Neural progenitor cell (in vitro differentiated cells): ENCODE measurements at places on chromosomes 2 and 18. TPM values are rescaled to one million over a fixed set of nuclear protein-coding genes. Genes with fewer than 3 reads are reported as not detected.

DNA sequence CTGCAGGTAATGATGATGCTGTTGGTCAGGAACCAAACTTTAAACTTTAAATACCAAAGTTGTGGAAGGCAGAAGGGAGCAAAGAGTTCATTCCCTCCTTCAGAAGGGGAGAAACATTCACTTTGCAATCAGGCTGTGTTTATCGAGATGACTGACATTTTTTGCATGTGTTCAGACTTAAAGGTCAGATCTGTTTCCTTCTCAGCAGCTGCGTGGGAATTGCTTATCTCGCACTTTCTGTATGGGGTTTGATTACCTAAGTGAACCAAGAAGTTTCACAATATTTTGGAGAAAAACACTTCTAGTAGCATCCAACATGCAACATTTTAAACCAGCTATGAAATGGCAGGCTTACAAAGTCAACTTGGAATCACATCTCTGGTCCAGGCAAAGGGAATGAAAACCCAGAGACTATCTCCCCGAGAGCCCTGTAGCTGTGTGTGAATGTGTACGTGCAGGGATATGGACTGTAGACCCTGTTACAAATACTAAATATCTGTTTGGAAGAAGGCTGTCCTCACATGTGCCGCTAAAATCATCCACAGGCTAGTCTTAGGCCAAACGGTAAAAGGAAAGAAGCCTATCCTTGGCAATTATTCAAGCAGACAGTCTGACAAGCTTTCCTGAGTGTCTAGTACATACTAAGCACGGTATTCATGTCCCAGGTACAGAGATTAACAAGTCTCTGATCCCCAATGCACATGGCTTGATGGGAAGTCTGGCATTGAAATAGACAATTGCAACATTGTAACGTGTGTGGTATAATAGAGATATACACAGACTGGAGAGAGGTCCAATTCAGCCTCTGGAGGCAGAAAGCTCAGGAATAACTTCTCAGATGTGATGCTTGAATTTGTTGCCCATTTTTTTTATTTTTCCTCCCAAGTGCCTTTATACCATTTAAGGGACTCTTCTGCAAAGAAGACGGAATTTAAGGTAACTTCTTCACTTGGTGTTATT lies 483.1 kb downstream of the DPP10 start:
- no peak for DNase-seq

- DNase-seq, result no peak
These were observed 340.1 kb downstream of the SLC4A3 start for GRCh38 chr2:219967247-219968245.

Gene MEP1B
- not detected in 2 replicates for total RNA-seq

Gene ANKRD30B
- not detected in 2 replicates for total RNA-seq

GRCh38 chr18:34864836-34865497 lies 154.9 kb downstream of the DTNA start:
- DNase-seq, result no peak

DNA sequence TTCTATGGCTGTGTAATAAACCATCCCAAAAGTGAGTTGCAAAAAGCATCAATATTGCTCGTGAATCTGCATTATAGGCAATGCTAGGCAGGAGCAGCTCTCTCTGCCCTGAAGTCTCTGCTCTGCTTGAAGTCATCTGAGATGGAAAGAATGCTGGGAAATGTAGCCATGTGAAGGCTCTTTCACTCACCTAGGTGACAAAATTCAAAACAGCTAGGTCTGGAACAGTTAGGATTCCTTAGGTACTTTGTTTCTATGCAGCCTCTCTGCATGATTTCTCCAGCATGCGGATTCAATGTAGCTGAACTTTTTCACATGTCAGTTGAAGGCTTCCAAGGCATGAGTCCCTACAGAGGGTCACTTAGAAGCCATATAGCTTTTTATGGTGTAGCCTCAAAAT lies 1383.7 kb downstream of the LRP1B start:
- no peak for DNase-seq

DNA sequence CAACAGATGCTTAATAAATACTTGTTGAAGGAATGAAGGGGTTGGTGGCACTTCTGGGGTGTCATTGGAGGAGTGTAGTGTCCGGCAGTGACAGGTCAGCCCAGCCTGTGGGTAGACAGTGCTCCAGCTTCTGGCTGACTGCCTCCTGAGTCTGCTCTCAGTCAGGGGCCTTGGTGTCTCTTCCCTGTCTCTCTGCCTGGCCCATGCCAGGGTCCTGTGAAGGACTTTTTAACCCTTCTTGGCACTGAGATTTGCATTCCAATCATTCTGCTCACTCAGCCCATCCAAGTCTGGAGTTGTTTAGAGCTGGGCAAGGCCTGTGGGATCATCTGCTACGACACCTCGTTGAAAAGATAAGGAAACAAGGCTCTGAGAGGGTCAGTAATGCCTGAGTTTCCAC lies 1.4 kb upstream of the KCNK3 start:
- no peak for DNase-seq

DNA sequence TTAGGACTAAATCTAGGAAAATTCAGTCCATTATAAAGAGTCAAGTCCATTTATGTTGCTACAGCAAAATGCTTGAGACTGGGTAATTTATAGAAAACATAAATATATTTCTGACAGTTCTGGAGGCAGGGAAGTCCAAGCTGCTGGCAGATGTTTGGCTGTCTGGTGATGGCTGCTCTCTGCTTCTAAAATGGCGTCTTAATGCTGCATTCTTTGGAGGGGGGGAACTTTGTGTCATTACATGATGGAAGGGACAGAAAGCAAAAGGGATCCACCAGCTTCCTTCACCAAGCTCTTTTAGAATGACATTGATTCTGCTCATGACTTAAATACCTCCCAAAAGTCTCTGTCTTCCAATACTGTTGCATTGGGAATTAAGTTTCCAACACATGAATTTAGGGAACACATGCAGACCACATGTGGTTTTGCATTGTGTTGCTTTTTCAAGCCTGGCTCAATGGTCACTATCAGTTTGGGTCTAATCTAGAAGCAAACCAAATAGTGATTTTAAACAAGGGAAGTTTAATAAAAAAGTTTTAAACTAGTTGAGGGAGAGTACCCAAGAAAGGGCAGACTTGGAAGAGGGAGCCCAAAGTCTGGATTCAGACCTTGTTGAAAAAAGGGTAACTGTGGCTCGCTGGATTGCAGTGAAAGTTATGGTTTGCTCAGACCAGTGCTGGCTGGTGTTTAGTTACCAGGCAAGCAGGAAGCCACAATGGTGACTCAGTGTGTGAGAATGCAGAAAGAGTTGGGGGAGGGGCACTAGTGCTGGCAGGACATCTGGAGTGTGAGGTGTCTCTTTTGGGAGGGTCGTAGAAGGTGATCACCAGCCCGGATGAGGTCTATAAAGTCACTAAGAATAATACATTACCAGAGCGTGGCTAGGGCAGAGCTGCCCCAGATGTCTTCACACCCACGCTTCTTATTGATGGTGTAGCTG lies 30.8 kb downstream of the C18orf54 start:
- DNase-seq, result peak; percentile 15

GRCh38 chr18:58225101-58225500 lies 181.1 kb downstream of the NEDD4L start:
- DNase-seq, result no peak

Gene SAG
- 0.03 TPM in 1 of 2 replicates, not detected in the other for total RNA-seq

Gene SERPINB11
- total RNA-seq, result not detected in 2 replicates

- no peak for DNase-seq
These were observed 209.5 kb downstream of the NDUFA10 start for GRCh38 chr2:239815671-239816070.

GRCh38 chr2:64786343-64787018 lies 132.8 kb upstream of the SERTAD2 start:
- no peak for DNase-seq

- DNase-seq, result peak; percentile 47
These were observed at the start of gene PLCD4 for GRCh38 chr2:218607436-218608115. Gene PLCD4 (plus strand): TSS chr2:218607899. CDS start chr2:218615740, 7,841 bp downstream.

- no peak for DNase-seq
These were observed 80.9 kb downstream of the CDCA7 start for GRCh38 chr2:173435574-173435973.

GRCh38 chr18:40152859-40153258 lies 1802.2 kb upstream of the PIK3C3 start:
- DNase-seq, result no peak

- peak; percentile 52 for DNase-seq
These were observed 12.4 kb downstream of the HS6ST1 start for GRCh38 chr2:128306081-128306930.

- DNase-seq, result no peak
These were observed 24.6 kb downstream of the ANO7 start for GRCh38 chr2:241213041-241213440.

Gene OSBPL6
- total RNA-seq, result 14.0 and 14.8 TPM in 2 replicates

DNA sequence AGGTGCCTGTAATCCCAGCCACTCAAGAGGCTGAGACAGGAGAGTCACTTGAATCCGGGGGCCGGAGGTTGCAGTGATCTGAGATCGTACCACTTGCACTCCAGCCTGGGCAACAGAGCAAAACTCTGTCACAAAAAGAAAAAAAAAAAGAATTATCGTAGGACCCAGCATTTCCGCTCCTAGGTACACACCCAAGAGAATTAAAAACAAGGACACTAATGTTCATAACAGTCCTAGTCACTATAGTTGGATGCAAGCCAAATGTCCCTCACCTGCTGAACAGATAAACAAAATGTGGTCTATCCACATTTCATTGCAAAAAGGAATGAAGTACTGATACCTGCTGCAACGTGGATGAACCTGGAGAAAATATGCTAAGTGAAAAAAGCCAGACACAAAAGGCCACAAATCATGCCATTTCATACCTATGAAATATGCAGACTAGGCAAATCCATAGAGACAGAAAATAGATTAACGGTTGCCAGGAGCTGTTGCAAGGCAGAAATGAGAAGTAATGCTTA lies 21.2 kb downstream of the ADRA2B start:
- no peak for DNase-seq

- DNase-seq, result no peak
These were observed 68.1 kb downstream of the DYM start for GRCh38 chr18:49392352-49392751.

GRCh38 chr2:182890305-182890704 lies 23.9 kb upstream of the FRZB start:
- DNase-seq, result no peak

DNA sequence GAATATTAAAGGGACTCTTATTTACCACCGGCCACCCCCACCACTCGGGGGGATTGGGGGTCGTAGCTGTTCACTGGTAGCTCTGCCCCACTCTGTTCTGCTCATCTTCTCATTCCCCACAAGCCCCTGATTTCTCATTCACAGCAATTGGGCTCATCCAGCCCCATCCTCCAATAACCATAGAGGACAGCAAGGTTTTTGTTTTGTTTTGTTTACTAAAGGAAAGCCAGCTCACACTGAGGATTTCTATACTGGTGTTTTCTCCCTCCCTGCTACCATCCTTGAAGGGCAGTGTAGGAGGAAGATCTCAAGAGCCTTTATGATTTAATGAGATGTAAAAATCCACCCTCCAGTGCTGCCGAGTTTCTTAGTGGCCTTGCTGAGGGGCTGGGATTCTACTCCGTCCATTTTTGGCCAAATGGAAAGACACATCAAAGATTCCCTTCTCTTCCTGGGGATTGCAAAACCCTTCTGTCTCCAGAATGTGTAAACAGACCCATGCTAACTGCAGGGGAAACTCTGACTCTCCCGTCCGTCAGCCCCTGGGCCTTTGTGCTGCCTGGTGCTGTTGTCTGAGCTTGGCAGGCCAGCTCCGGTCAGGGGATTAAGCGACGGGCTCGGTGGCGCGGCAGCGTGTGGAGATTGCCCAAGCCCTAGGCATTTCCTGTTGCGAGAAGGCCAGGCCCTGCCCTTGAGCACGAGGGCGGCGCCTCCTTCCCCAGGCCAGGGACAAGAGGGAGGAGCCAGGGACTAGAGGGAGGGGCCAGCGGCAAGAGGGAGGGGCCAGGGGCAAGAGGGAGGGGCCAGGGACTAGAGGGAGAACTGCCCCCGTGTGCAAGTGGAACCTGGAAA lies 165.0 kb downstream of the ANTXR1 start:
- peak; percentile 96 for DNase-seq

Gene SLC4A3
- total RNA-seq, result 0.88 and 3.7 TPM in 2 replicates

DNA sequence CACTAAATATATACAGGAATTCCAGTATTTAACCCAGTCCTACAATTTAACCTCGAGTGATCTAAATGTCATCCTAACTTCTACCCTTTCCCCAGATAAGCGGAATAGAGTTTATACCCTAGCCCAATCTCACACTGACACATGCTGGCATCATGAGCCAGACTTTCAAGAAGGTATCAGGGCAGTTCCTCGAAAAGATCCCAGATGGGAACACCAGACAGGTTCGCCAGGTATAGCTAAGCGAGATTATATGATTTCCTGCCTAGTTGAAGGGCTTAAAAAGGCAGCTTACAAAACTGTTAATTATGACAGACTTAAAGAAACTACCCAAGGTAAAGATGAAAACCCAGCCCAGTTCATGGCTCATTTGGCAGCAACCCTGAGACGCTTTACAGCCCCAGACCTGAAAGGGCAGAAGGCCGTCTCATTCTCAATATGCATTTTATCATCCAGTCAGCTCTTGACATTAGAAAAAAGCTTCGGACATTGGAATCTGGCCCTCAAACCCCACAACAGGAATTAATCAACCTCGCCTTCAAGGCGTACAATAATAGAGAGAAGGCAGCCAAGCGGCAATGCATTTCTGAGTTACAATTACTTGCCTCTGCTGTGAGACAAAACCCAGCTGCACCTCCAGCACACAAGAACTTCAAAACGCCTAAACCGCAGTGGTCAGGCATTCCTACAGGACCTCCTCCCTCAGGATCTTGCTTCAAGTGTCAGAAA lies 668.2 kb upstream of the PKDCC start:
- peak; percentile 9 for DNase-seq

Gene CPLX4
- 0.12 and 2.2 TPM in 2 replicates for total RNA-seq

- DNase-seq, result no peak
These were observed 479.3 kb downstream of the PTPRM start for GRCh38 chr18:8046441-8046840.

GRCh38 chr2:210584834-210585233 lies 28.4 kb downstream of the CPS1 start:
- DNase-seq, result no peak

GRCh38 chr18:9174302-9174701 lies 37.7 kb downstream of the ANKRD12 start:
- DNase-seq, result no peak

DNA sequence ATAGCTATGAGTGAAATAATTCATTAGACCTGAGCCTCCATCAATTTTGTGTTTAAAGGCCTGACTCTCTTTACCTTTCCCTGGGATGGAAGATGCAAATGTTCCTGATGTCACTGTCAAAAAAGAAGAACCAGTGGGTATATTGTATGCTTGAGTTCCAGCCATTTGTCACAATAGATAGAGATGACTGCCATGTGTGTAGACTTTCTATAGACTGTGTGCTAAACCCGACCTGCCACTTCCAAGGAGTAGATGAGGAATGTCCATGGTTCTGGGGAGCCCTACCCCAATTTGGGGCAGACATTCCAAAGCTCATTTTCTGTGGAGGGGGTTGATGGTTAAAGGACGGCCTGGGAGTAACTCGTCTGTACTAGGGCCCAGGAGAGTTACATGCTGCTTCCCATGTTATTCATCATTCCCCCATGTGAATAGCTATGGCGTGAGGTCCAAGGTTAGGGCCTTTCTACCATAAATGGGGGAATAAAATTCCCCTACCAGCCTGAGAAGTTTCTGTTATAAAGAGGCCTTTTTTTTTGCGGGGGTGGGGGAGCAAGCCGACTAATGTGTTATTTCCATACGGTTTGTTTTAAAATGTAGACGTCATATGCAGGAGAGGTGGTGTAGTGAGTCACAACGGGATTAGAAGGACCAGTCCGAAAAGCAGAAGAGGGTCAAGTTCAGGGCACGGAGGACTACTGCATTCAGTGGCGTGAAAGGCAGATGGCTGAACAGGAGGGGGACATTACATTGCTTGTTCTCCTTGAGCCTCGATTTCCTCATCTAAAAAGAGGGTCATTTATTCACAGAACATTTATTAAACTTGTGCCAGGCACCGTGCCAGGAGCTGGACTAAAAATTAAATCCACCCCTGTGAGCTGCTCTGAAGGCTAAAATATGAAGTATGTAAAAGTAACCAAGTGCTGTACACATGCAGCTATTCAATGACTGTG lies 24.0 kb downstream of the IL1B start:
- DNase-seq, result no peak
